ENCODE measurements at places on chromosomes 5 and 9.

DNA sequence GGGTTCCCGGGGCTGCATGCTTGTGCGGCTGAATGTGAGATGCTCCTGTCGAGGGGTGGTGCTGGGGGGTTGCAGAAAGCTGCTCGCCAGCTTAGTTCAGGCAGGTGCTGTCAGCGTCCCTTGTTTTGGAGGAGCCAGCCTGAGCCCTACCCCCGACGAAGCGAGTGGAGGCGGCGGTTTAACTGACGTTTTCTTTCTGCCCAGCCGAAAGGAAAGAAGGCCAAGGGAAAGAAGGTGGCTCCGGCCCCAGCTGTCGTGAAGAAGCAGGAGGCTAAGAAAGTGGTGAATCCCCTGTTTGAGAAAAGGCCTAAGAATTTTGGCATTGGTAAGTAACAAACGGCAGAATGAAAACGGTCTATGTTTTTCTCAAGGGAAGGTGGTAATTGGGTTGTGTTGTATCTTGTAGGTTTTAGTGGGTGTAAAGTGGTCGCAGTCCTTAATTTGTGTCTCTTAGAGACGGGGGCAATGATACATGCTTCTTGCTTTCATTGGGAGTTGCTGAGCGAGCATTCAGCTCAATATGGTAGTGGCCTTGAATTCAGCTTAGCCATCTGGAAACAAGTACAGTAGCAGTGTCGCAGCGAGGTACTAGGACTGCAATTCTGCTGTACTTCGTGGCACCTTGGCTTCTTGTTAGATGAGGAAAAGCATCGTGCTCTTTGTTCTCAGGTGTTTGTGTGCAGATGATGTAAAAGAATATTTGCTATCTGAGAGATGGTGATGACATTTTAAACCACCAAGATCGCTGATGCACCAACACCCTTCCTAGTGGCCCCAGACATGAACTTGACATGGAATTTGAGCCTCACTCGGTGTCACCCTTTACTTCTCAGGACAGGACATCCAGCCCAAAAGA, 928 bp downstream of the RPL7A start:
- no peak for DNase-seq

- DNase-seq: no peak
Measured at GRCh38 chr5:34474573-34475021, 181.5 kb upstream of the RAI14 start.

- no peak for DNase-seq
Measured at GRCh38 chr5:88489364-88489763, 220.7 kb upstream of the TMEM161B start.

DNA sequence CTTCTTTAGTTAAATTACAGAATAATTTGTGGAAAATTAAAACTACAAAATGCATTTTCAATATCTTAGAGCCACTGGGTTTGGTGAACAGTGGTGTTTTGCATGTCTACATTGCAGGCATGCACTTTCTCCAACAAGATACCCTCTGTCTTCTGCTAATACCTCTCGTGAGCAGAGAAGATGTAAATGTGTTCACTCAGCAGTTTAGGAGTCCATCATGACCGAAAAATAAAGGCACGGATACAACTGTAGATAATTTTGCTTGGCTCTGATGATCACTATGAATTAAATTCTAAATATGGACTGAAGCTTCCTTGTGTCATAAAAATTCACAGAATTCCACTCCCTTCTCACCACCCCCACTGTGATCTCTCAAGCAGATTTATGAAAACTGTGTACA, 313.8 kb downstream of the GLIS3 start:
- DNase-seq: no peak

DNA sequence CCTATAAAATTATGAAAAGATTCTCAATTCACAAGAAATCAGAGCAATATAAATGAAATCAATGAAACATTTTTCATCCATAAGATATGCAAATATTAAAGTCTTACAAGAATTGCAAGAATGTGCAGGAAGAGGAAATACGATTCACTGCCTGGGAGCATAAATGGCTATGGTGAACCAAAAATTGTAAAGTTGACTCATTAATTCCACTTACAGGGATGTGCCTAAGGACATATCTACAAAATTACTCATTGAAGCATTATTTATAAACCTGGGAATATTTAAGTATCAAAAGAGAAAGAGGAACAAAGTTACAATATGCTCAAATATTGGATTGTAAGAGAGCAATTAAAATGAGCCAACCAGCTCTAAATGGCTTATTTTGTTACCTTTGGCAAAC, 6.9 kb upstream of the NIPSNAP3A start:
- DNase-seq: no peak

GRCh38 chr5:3996707-3997336, 401.2 kb downstream of the IRX1 start:
- peak; percentile 8 for DNase-seq

- DNase-seq: no peak
Measured at GRCh38 chr5:176559683-176560082, 10.5 kb downstream of the CDHR2 start.

- DNase-seq: peak; percentile 87
Measured at GRCh38 chr5:4627131-4627530, 513.0 kb upstream of the ADAMTS16 start.

- DNase-seq: no peak
Measured at GRCh38 chr5:112957036-112957808, 19.4 kb upstream of the DCP2 start.

DNA sequence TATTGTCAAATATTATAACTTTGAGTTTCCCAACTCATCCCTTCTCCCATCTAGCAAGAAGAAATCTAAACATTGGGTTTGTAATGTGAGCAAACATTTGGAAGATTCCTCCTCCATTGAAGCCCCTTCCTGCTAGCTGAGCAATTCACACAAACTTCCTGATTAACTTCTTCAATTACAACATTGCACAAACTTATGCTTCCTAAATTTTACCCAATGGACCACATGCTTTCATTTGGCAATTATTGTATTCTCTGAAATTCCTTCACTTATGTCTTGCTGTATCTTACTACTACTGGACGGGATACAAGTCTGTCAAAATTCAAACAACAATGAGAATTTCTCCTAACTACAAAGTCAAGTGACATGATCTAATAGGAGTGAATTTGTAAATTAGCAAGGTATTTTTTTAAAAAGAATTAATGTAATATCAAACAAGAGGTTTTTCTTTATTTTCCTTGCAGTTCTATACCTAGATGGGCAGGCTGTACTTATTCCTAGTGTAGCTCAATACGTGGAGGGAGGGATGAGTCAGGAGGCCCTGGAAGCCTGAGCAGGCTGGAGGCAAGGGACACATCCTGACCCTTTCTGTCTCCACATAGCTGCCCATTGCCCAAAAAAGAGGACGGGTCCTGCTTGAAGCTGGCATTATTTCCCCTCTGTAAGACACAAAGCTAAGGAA, 11.8 kb upstream of the IFNW1 start:
- no peak for DNase-seq

DNA sequence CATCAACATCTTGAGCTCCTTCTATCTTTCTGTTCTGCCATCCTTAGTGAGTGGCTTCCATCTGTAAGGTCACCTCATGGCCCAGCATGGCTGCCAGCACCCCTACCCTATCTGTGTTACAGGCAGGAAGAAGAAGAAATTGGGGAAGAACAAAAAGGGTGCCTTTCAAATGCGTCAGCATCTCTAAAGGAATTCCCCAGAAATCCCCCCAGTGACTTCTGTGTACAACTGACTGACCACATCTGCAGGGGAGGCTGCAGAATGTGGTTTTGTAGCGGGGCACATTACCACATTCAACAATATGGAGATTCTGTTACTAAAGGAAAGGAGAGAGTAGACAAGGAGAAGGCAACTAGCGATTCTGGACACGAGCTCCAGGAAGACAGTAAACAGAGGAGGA, 40.1 kb downstream of the ALG2 start:
- no peak for DNase-seq

- DNase-seq: no peak
Measured at GRCh38 chr9:134452728-134453127, 126.5 kb downstream of the RXRA start.

DNA sequence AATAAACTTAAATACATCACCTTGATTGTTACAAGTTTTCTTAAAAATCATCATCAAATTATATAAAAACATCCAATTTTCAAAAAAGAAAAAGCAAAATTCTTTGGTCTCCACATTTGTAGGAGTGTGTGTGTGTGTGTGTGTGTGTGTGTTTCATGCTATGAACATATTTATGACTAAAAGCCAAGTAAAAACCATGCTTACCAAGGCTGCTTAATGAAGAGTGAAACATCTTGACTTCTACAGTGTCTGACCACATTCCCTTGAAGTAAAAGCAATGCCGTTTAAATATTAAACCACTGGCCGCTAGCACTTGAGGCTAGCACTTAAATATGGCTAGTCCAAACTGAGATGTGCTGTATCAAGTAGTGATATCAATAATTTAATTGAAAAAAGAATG, 549.1 kb upstream of the CCNG1 start:
- no peak for DNase-seq

DNA sequence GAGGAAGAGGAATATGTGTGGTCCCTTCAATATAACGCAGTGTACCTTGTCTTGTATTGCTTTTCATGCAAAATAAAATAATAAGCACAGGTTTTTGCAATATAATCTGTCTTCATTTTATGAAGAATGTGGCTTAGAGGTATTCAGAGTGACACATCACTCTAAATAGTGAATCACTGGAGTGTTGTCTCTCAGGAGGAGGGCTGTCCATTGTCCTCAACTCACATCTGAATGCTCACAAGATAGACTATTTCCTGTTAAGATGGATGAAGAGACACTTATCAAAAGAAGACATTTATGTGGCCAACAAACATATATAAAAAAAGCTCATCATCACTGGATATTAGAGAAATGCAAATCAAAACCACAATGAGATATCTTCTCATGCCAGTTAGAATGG, 1147.5 kb upstream of the C9orf72 start:
- no peak for DNase-seq

GRCh38 chr9:8186560-8186959, 387.0 kb upstream of the DMAC1 start:
- no peak for DNase-seq

DNA sequence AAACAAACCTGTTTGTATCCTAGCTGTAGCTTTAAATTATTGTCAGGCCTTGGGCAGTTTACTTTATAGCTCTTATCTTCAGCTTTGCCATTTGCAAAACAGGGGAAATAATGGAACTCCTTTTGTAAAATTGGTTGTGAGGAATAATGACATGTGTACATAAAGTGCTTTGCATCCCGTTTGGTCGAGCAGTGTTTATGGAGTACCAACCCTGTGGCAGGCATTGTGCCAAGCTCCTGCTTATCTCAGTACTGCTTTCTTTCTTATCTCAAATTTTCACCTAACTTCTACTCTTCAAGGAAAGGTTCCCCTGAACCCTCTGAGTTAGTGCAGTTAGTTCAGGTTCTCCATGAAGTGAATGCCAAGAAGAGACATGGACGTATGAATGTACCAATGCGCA, 9.4 kb upstream of the TENT2 start:
- no peak for DNase-seq

DNA sequence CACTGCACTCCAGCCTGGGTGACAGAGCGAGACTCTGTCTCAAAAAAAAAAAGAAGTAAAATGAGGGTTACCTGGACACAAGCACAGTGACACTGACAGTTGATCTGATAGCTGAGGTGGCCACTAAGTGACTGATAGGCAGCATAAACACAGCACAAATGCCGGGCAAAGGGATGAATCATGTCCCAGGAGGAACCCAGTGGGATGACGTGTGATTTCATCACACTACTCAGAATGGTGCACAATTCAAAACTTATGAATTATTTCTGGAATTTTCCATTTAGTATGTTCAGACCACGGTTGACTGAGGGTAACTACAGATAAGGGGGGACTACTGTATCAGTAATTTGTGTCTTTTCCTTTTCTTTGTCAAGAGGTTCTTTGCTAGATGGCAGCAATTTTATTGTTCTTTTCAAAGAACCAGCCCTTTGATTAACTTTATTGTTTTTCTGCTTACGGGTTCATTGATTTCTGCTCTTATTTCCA, 34.3 kb upstream of the RNF130 start:
- DNase-seq: no peak

DNA sequence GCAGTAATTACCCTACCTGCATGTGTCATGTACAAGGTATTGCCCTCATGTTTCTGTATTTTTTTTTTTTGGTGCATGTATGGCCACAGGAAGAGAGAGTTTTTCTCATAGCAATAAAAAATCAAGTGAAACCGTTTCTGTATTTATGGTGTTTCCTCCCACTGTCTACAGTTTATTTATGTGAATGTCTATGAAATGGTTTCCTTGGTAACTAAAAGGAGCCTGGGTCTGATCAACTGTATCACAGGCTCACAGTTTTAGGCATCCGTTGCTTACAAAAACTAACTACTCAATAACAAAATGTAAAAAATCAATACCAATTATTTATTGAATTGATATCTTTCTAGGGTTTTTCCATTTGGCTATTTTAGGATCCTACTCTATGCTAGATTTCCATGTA, 464.4 kb downstream of the TAF11L14 start:
- no peak for DNase-seq

DNA sequence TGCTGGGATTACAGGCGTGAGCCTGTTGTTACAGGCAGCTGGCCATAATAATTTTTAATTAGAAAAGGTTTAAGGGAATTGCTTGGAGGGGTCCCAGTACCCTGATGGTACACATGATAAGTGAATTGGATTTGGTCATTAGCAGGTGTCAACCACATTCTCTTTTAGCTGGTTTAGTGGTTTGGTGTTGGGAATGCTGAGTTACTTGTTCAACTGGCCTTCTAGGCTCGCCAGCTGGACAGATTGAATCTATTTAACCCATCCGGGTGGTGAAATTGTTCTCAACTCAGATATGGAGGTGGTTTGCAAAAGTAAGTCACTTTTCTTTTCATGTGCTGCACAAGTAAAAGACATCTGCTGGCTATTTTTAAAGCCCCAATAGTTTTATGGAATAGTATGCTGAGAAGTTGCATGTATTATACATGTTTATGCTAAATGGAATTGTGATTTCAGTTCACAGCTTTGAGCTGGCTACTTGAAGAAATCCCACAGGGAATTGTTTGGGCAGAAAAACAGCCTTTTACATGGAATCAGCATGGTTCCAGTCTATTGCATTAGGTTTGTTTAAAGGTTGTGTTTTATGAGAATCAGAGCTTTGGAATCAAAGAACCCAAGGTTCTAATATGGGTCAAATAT, 149.8 kb upstream of the SLC28A3 start:
- no peak for DNase-seq

DNA sequence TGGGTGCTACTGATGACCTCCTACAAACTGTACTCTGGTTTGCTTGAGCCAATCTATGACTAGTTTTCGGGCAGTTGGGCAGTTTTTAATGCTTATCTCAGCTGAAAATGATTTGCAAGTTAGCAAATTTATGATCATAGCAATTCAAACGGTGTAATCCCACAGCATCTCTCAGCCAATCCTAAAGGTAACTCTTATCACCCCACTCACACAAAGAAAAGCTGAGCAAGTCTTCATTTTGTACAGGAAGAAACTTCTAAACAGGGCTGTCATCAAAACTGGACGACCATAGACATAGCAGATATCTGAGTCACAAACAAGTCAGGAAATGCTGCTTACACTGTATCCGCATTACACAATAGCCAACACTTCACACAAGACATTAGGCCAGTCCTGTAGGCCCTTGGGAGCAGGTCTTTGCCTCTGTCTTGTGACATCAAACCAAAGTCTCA, 2.6 kb upstream of the ENC1 start:
- no peak for DNase-seq

- no peak for DNase-seq
Measured at GRCh38 chr9:134185536-134186011, 21.2 kb upstream of the RNU6ATAC start.
